Activated T-cell treated with anti-CD3 and anti-CD28 coated beads for 4 hours (primary cell): ENCODE measurements at places on chromosomes 4 and X.

- DNase-seq, result no peak
These were observed 33.7 kb upstream of the NEIL3 start for GRCh38 chr4:177275999-177276398.

DNA sequence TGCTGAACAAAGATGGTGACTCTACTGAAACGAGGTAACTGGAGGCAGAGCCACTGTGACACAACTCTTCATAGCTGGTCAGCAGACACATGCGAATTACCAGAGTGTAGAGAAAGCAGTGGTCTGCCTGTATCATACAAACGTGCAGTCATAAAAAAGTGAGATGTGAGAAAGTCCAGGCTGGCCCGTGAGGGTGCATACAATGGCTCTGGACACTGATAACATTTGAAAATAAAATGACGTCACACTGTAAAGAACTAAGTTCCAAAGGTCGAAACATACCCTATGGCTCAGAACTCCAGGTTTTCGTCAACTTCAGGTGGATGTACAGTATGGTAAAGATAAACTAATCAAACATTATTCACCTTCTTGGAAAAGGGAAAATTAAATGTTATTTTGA is 95.7 kb downstream of the SHISA3 start:
- DNase-seq, result no peak

GRCh38 chr4:158823461-158823873 is 54.6 kb downstream of the FNIP2 start:
- no peak for DNase-seq

DNA sequence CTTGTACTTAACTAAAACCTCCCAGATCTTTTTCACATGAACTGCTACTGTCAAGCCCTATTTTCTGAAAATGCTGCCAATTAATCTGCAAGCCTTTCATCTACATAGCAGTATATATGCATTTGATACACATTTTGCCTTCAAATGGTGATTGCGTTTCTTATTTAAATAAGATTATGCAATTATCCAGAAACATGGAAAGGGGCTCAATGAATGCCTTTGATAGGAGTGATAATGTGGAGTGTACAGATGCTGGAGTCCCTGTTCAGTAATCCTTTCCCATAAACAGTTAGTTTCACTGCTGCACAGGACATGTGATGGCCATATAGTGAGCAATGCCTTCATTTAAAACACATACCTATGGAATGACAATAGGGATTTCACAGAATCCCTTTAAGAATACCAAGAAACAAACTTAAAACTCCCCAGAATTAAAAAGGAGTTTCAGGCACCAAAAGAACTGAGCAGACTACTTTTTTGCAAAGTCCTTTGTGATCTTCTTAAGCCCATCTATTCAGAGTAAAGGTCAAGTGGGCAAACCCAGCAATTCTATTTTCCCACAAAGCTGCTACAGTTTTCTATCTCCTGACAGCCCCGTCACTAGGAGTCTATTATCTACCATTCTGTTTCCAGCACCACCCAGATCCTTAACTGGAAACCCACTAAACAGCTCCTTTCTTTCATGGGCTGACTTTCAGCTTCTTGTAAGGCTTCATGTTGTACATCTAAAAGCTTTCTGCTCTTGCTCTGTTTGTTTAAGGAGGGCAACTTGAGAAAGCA is 120.3 kb downstream of the UNC5C start:
- no peak for DNase-seq

GRCh38 chr4:128660361-128661215 is 148.9 kb upstream of the JADE1 start:
- no peak for DNase-seq
